ENCODE measurements at places on chromosomes 7 and 10.

DNA sequence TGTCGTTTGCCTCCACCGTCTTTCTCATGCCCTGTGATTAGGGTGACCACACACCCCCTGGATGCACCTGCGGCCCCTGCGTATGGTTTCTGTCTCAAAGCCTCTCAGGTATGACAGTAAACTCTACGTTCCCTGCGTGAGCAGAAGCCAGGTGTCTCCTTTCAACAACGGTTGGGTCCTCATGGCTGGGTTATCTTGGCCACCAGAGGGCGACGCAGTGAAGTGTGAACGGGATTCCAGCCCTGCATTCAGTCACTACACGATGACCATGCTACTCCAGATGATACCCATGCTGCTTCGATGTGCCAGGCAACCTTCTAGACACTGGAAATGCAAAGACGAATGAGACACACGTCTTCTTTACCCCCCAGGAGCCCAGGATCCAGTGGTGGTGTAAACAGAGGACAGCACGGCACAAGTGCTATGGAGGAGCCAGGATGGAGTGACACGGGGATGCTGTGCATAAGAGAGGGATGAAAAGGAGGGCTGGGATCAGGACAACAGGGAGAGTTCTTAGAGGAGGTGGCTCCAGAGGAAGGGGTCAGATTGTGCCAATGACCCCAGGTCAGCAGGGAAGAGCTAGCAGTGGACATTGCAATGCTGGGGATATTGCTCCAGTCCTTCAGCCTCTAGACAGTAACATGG lies 228.1 kb upstream of the PFKP start:
- peak; percentile 7 for DNase-seq

DNA sequence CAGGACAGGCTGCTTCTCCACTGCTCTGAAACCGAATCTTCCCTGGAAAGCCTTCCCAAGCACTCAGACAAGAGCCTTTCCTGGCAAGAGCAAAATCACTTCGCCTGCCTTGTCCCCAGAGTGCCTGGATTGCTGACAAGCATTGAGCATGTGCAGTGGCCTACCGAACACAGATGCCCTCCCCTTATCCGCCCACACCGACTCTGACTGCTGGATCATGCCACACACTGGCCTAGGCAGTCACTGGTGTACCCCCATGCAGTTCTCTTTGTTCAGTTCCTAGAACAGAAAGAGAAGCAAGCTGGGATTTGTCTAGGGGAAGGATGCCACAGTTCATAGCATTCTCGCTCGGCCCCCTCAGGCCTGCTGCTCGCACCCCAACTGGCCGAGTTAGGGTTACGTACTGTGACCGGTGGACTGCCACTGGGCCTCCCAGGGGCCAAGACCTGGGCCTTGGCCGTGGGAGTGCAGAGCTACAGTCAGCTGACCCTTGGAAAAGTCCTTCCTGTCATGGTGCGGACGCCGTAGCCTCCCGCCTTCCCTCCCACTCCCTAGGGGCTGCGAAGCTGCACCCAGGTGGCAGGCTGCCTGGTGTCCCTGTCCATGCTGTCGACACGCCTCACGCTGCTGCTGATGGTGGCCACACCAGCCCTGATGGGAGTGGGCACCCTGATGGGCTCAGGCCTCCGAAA lies 6.9 kb downstream of the ABCB8 start:
- no peak for DNase-seq

GRCh38 chr10:101273330-101273729 lies 44.1 kb upstream of the LBX1 start:
- no peak for DNase-seq

DNA sequence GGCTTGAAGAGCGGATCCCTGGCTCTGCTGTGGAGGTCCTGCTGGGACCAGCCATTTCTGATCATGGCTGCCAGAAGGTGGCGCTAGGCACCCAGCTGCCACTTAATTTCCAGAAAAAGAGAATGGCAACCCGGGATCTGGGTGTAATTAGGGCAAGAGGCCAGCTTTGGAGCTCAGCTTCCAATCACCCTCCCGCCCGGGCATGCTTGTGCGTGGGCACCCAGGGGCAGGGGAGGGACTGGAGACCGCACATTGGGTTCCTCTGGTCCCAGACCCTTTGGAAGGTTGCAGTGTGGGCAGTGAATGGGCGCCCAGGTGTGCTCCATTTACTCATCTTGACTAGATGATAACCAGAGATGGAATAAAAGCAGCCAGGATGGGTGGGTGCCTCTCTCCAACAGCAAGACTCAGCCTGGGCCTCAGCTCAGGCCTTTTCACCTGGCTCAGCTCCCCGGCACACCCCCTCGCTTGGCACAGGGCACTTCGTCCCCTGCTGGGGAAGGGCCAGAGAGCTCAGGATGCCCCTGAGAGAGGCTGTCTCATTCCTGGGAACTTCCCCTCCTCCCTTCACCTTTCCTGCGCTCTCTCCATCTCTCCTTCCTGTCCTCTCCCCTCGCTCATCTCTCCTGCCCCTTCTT lies 14.7 kb downstream of the FAM241B start:
- DNase-seq, result peak; percentile 68

- DNase-seq, result no peak
These were observed 759.0 kb upstream of the GALNT17 start for GRCh38 chr7:70372768-70373515.

DNA sequence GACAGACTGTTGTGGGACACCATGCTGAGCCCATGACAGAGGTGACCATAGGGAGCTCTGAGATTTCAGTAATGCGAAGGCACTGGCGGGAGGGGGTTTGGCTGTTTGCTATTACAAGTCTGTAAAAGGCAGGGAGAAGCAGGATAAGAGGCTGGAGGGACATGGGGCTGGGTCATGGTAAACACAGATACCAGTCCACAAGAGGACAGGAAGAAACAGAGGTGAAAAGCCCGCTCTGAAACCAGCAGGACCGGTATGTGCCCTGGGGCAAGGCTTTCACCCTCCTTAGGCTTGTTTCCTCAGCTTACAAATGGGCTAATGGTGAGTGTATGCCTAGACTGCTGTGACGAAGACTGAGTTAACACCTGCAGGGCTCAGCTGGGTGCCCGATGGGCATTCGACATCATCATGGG lies 34.1 kb downstream of the ANXA11 start:
- DNase-seq, result peak; percentile 87

GRCh38 chr7:126790763-126791162 lies 462.0 kb downstream of the GRM8 start:
- no peak for DNase-seq

DNA sequence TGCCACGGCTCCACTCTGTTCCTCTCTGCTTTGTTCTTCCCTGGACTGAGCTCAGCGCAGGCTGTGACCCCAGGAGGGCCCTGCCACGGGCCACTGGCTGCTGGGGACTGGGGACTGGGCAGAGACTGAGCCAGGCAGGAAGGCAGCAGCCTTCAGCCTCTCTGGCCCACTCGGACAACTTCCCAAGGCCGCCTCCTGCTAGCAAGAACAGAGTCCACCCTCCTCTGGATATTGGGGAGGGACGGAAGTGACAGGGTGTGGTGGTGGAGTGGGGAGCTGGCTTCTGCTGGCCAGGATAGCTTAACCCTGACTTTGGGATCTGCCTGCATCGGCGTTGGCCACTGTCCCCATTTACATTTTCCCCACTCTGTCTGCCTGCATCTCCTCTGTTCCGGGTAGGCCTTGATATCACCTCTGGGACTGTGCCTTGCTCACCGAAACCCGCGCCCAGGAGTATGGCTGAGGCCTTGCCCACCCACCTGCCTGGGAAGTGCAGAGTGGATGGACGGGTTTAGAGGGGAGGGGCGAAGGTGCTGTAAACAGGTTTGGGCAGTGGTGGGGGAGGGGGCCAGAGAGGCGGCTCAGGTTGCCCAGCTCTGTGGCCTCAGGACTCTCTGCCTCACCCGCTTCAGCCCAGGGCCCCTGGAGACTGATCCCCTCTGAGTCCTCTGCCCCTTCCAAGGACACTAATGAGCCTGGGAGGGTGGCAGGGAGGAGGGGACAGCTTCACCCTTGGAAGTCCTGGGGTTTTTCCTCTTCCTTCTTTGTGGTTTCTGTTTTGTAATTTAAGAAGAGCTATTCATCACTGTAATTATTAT lies 1.2 kb downstream of the CLDN4 start:
- DNase-seq, result peak; percentile 95

GRCh38 chr7:27161214-27161720 lies 4.1 kb downstream of the HOXA9 start:
- DNase-seq, result peak; percentile 64

DNA sequence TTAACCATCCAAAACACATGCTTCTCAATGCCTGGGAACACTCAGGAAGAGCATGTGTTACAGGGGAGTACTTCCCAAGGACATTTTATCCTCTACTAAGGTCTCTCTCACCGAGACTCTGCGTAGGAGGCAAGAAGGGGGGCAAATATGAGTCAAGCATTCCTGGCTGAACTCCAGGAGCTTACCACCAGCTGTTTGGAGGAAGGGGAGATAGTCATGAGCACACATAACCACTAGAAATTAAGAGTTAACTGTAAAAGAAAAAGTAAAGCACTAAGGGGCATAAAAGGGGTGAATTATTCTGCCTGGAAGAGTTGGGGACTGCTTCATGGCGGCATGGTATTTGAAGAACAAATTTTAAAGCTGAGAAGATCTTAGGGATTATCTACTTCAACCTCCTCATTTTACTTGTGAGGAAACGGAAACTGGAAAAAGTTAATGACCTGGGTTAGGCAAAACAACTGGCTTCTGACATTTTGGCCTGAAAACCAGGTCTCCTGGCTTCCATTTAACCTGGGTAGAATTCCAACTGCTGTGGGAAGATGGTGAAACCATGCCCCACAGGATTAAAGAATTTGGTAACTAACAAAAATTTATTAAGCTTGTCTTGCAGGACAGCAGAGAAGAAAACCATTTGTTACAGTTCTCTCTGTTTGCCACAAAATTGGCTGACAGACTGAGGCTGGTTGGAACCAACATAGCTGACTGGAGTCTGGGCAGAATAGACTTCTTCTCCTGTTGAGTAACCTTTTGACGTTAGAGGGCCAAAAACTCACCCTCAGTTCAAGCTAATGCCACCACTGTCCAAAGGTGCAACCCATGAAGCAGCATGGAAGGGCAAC lies 85.5 kb downstream of the SLC25A13 start:
- DNase-seq, result no peak

DNA sequence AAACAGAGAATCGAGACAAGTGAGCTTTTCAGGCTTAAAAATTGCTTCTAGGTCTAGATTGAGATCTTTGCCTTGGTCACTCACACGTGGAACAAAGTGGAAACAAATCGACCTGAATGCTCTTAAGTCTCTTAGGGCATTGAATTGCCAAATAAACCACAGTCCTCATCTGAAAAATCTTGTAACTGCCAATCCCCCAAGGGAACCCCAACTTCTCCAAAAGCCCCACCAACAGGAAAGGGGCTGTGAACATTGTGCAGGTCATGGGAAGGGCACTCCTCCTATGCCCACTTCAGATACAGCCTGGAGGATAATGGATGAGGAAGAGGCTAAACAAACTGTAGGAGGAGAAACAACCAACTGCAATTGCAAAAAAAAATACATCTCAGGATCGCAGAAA lies 91.3 kb downstream of the DGKI start:
- DNase-seq, result no peak

GRCh38 chr10:1476455-1476803 lies 260.9 kb downstream of the ADARB2 start:
- no peak for DNase-seq

- DNase-seq, result no peak
These were observed 4.6 kb downstream of the GNAI1 start for GRCh38 chr7:80139236-80139635.

GRCh38 chr10:3868271-3868664 lies 83.3 kb upstream of the KLF6 start:
- no peak for DNase-seq

- DNase-seq, result no peak
These were observed 210.2 kb downstream of the JAZF1 start for GRCh38 chr7:27970350-27970749.

DNA sequence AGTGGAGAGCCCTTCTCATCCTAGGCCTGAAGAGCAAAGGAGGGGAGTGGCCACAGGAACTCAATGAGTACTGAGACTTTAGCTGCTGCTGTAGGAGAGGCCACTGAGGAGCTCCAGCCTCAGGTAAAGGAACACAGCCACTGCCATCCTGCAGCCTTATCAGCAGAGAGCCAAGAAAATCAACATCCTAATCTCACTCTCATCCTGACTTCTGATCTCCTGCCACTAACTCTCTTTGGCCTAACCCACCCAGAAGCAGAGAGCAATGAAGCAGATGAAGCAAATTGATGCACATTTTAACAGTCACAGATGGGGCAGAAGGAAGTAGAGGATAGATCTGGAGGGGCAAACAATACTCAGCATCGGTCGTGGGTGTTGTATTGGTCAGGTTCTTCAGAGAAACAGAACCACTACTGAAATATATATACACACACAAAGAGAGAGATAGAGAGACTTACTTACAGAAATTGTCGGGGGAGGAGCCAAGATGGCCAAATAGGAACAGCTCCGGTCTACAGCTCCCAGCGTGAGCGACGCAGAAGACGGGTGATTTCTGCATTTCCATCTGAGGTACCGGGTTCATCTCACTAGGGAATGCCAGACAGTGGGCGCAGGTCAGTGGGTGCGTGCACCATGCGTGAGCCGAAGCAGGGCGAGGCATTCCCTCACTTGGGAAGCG lies 297.6 kb downstream of the MTERF1 start:
- peak; percentile 20 for DNase-seq

DNA sequence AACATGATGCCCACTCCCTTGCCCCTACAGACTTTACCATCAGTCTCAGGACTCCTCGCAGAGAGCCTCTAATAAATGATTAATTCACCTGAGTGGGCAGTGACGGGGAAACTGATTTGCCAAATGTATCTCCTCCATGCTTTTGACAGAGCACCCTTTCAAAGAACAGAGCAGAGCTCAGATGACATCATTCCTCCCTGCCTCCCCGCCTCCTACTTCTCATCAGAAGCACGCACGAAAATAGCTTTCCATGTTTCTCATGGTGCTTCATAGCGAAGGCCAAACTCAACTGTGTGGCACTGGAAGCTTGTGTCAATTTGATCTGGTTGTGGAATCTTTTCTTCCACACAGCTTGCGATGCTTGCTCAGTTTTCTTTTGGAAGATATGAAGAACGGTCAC lies 442.5 kb downstream of the RPS24 start:
- DNase-seq, result no peak

DNA sequence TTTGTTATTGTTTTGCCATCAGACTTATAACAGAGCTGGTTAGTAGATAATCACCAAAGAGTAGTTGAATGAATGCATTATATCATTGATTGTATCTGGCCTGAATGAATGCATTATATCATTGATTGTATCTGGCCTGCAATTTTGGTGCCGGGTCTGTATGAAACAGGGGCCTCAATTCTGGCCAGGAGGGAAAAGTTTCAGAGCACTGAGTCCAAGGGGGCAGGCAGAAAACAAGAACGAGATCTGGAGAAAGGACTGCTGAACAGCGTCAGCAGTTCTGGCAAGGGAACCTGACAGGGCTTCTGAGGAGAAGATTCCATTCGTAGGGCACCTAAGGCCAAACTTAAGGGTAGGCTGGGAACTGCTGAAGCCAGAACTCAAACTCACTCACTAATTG lies 128.0 kb downstream of the SEMA3C start:
- DNase-seq, result no peak

- no peak for DNase-seq
These were observed 361.1 kb upstream of the IGFBP3 start for GRCh38 chr7:46282155-46282554.

DNA sequence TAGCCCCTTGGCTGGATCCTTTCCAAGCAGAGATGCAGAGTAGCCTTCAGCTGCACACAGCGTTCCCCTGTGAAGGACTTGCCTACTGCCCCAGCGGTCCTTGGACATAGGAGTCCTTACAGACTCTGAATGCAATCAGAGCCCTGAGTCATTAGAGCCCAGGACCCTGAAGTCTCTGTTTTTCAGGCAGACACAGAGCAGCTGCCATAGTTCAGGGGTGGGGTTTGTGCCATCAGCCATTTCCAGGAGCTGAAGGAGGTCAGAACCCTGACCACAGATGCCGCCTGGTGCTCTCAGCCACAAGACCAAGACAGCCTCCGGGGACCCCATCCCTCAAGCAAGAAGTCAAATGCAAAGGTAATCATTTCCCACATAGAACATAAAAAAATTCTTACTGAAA lies 32.8 kb upstream of the WDFY4 start:
- DNase-seq, result no peak
